HCT116 (cell line): ENCODE measurements at places on chromosomes 6 and 20. TPM values are rescaled to one million over a fixed set of nuclear protein-coding genes. Genes with fewer than 3 reads are reported as not detected.

The GNMT gene
- 0.57 TPM for total RNA-seq

The MLN gene
- total RNA-seq = not detected

DNA sequence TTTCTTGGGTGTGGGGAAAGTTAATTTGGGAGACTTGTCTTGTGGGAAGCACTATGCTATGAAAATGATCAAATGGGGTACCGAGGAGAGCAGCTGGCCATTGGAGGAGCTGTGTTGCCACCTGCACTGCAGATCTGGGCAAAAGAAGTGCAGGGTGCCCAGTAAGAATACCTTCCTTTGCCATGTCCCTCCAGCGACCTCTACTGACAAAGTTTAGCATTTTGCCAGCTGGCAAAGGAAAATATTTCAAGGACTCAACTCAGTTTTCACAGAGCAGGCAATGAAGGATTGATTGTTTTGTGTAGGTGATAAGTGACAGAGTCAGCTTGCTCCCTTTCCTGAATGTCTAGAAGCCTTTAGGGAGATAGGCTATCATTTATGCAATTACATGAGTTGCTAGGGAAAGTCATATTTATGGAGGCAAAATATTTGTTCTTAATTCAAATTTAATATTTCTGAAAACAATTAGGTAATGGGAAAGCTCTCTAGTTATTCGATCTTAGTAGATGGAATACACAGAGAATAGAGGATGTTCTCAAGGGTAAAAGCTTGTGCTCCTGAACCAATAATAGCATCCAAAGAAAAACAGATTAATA, 118.4 kb downstream of the FARS2 start:
- DNase-seq = peak; percentile 24

DNA sequence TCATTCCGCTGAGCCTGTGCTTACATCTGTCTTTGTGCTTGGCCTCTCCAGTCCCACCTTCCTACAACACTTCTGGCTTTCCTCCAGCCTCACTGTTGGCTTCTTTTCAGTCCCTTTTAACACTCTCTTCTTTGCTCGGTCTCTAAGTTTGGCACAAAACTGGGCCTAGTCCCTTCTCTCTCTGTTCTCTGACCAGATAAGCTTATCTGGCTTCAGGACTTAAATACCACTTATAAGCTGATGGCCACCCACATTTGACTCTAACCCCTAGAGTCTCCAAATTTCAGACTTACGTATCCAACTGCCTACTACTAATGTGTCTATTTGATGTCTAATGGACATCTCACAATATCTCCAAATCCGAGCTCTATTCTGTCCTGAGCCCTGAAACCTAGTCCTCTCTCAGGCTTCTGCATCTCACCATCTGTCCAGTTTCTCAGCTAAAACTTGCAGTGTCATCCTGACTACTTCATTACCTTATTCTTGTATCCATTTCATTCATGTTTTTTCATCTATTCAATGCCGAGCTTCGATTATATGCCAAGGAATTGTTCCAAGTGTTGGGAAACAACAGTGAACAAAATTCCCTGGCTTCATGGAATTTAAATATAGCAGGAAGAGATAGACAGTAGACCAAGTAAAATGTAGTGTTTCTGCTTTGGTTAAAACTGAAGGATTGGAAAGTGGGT, 40.1 kb downstream of the TBPL1 start:
- DNase-seq = no peak

- DNase-seq = peak; percentile 28
These were observed 31.3 kb upstream of the ADGRF1 start for GRCh38 chr6:47073125-47074110.

DNA sequence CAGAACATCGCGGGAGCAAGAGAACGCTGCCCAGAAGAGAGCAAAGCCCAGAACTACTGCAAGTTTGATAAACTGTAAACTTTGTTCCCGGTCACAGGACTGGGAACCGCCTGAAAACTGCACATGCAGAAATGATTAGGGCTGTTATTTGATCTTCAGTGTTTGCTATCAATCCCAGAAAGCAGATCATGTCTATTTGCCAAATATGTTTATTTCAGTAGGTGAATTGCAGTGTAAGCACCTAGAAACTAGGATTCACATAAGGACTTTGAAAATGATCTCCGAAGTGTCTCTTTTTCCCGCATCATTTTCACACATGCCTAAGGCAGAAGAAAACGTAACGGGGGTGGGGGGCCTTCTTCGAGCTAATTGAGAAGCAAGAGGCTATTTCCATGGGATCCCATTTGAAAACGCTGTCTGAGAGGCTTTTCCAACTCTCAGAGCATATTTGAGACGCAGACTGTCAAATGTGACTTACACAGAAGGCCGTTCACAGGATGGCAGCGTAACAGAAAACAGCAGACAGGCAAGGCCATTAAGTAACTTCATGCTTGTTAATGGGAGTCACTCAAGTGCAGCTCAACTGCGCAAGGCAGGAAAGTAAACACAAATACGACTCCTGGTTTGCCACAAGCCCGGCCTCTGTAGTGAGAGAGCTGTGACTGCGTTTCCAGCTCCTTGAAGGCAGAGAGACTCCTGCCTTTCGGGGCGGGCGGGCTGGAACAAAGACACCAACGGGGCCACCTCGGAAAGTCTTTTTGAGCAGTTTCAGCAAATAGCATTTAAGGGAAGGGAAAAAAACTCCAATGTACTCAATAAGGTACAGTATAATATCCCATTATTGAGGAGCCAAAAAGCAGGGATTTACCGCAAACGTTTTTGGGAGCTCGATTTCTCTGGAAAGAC, 144.7 kb upstream of the ZNF217 start:
- no peak for DNase-seq
